ENCODE measurements at places on chromosomes 7 and 10. TPM values are rescaled to one million over a fixed set of nuclear protein-coding genes. Genes with fewer than 3 reads are reported as not detected.

GRCh38 chr10:13922586-13922985, 335.8 kb downstream of the PRPF18 start:
- H3K27me3 ChIP-seq = no peaks in the 10 kb centered on the region
- no peak overlapping the region for H3K27ac ChIP-seq
- no peak for DNase-seq
- peaks cover 7% of the 10 kb centered on the region for H3K4me1 ChIP-seq
- no peaks in the 10 kb centered on the region for H3K36me3 ChIP-seq

KNDC1 gene
- 1.8 TPM for total RNA-seq

MYL10 gene
- not detected for total RNA-seq

- peaks cover 9% of the 10 kb centered on the region for H3K4me1 ChIP-seq
- no peaks in the 10 kb centered on the region for H3K27me3 ChIP-seq
- peak overlapping the region; percentile 10 for H3K27ac ChIP-seq
- H3K4me3 ChIP-seq = peak overlapping the region; percentile 95
These were observed 588 bp downstream of the GET4 start for GRCh38 chr7:876972-877311.

DNA sequence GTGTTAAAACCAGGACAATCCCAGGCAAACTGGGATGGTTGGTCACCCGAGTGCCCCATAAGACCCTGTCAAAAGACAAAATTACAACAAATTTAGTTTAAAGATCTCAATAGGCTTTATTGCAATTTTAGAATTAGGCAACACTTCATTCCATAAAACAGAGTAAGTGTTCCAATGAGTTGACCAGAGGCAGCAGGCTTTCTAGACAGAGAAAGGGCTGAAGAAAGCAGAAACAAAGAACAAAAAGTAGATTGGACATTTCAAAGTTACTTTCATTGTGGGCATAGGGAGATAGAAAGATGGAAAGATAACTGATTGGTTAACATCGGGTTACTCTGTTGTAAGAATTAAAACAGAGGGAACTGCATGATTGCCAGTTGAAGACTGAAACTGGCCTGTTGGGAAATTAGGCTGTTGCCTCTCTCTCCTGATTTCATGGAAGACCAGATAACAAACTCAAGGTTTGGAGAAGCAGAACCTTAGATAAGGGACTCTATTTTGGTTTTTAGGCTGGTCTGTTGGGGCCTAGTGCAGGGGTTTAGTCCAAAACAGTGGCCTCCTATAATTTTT, 36.3 kb downstream of the ENTPD1 start:
- no peaks in the 10 kb centered on the region for H3K27me3 ChIP-seq
- no peak overlapping the region for H3K4me3 ChIP-seq
- H3K36me3 ChIP-seq = no peaks in the 10 kb centered on the region
- H3K4me1 ChIP-seq = peaks cover 10% of the 10 kb centered on the region
- no peak for DNase-seq

PAX4 gene
- not detected for total RNA-seq

- H3K36me3 ChIP-seq = no peaks in the 10 kb centered on the region
- H3K4me3 ChIP-seq = no peak overlapping the region
- H3K4me1 ChIP-seq = peaks cover 10% of the 10 kb centered on the region
- no peaks in the 10 kb centered on the region for H3K27me3 ChIP-seq
- no peak overlapping the region for H3K27ac ChIP-seq
- no peak for DNase-seq
These were observed 5.8 kb downstream of the MTPN start for GRCh38 chr7:135971366-135971725.

MACC1 gene
- 7.2 TPM for total RNA-seq

GRCh38 chr7:98137826-98138151, 31.1 kb downstream of the LMTK2 start:
- no peaks in the 10 kb centered on the region for H3K27me3 ChIP-seq
- H3K36me3 ChIP-seq = no peaks in the 10 kb centered on the region
- H3K4me1 ChIP-seq = peaks cover 7% of the 10 kb centered on the region
- no peak for DNase-seq
- H3K27ac ChIP-seq = no peak overlapping the region

DNA sequence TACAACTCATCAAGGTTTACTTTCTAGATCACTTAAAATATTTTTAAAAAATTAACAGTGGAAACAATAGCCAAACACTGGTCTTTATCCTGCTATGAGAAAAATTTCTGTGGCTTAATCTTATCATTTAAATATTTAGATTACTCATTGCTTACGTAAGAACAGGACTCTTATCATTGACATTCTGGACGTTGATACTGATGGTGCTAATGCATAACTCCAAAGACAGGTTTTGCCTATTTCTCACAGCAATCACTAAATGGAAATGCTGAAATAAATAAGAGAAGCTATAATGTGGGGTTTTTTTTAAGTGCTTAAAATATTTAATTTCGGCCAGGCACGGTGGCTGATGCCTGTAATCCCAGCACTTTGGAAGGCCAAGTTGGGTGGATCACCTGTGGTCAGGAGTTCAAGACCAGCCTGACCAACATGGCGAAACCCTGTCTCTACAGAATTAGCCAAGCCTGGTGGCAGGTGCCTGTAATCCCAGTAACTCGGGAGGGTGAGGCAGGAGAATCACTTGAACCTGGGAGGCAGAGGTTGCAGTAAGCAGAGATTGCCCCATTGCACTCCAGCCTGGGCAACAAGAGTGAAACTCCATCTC, 195.0 kb downstream of the HGF start:
- no peak overlapping the region for H3K27ac ChIP-seq
- H3K27me3 ChIP-seq = no peaks in the 10 kb centered on the region
- no peak for DNase-seq
- no peaks in the 10 kb centered on the region for H3K4me1 ChIP-seq
- H3K4me3 ChIP-seq = no peak overlapping the region

DNA sequence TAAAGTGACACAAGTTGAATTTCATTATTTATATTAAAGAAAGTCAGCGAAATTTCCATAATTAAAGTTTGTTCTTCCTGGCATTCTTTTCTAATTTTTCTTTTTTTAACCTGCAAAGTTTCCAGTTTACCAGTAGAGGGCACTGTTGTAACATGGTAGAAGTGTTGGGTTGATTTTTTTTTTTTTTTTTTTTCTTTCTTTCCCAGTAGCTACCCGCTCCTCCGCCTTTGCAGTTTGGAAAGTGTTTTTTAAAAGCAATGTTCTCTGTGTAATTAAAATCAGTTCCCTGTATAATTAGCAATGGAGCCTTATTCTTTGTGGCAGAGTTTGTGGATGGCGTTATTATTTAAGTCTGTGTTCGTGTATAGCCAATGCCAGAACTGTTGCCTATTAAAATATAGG, 53.7 kb downstream of the TAF3 start:
- no peaks in the 10 kb centered on the region for H3K27me3 ChIP-seq
- H3K36me3 ChIP-seq = no peaks in the 10 kb centered on the region
- peak; percentile 51 for DNase-seq
- peaks cover 4% of the 10 kb centered on the region for H3K4me1 ChIP-seq
- H3K4me3 ChIP-seq = no peak overlapping the region

OR2A42 gene
- 0.15 TPM for total RNA-seq

DNA sequence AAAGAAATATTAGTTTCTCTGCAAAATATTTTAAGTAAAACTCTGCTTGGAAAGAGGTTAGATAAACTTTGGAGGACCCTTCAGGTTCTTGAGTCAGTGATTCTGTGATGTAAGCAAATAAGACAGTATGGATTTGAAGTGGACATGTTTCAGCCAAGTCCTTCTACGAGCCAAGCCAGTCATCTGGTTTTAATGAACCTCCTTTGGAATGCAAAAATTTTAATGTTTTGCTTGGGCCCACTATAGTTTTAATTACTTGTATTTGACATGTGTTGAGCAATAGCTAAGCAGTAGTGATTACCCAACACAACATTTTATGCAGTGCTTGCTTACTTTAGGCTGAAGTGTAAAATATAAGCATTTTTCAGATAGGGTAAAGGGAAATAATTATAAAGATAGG, 296.3 kb upstream of the SEMA3D start:
- H3K4me3 ChIP-seq = no peak overlapping the region
- DNase-seq = no peak
- no peaks in the 10 kb centered on the region for H3K27me3 ChIP-seq

DNA sequence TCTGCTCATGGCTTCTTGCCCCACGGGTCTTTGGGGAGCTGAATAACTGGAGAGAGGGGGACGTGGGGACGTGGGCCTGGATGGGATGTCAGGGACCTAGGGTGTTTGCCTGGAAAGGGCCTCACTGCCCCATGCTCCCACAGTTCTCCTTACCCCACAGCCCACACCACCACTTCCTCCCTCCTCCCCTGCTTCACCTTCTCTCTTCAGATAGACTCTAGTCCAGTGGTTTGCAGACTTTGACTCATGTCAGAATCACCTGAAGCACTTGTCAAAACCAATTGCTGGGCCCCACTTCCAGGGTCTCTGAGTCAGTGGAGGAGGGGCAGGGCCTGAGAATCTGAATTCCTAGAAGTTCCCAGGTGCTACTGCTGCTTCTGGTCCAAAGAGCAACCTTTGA, 327.4 kb downstream of the RPS24 start:
- H3K27ac ChIP-seq = no peak overlapping the region
- no peaks in the 10 kb centered on the region for H3K27me3 ChIP-seq
- H3K4me1 ChIP-seq = peaks cover 59% of the 10 kb centered on the region
- no peak for DNase-seq
- H3K4me3 ChIP-seq = no peak overlapping the region
- H3K36me3 ChIP-seq = no peaks in the 10 kb centered on the region

- H3K36me3 ChIP-seq = no peaks in the 10 kb centered on the region
- DNase-seq = no peak
- peaks cover 7% of the 10 kb centered on the region for H3K4me1 ChIP-seq
- no peak overlapping the region for H3K27ac ChIP-seq
These were observed 24.4 kb upstream of the PPIF start for GRCh38 chr10:79322616-79323543.

DNA sequence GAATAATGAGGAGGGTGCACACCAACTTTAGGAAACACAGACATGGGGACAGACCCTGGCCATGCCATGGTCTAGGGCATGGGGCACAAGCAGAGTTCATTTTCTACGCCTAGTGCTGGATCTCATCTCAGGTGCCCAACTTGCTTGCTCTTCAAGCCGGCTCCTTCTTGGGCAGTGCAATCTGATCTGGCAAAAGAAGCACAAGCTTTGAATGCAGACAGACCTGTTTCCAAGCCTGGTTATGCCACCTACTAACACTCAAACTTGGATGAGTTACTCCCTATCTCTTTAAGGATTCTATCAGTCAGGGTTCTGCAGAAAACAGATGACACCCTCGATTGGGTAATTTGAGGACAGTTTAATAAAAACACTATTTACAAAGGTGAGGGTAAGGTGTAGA, 34.9 kb upstream of the WAPL start:
- H3K27ac ChIP-seq = no peak overlapping the region
- no peak overlapping the region for H3K4me3 ChIP-seq
- no peaks in the 10 kb centered on the region for H3K27me3 ChIP-seq
- DNase-seq = no peak

DNA sequence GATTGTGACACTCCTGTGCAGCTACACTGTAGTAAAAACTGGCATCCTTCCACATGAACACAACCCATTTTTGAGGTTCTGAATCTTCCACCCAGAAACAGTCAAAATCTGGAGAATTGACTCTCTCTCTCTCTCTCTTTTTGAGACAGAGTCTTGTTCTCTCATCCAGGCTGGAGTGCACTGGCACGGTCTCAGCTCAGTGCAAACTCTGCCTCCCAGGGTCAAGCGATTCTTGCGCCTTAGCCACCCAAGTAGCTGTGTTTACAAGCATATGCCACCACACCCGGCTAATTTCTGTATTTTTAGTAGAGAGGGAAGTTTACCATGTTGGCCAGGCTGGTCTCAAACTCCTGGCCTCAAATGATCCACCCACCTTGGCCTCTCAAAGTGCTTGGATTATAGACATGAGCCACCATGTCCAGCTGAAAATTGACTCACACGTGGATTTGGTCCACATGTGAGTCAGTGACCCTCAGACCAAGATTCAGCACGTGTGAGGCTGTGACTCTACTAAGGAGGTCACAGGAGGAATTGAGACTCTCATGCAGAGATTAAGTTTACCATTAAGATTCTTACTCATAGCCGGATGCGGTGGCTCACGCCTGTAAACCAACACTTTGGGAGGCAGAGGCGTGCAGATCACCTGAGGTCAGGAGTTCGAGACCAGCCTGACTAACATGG, 12.1 kb upstream of the ZNF107 start:
- H3K4me1 ChIP-seq = no peaks in the 10 kb centered on the region
- H3K27me3 ChIP-seq = no peaks in the 10 kb centered on the region
- no peak for DNase-seq
- H3K27ac ChIP-seq = no peak overlapping the region

C7orf57 gene
- not detected for total RNA-seq

KIF11 gene
- 128 TPM for total RNA-seq

PNLIP gene
- not detected for total RNA-seq

ENTPD1 gene
- total RNA-seq = 0.46 TPM

IQCE gene
- 10.1 TPM for total RNA-seq

HABP2 gene
- total RNA-seq = not detected

CPXM2 gene
- not detected for total RNA-seq

GRM3 gene
- 13.6 TPM for total RNA-seq

DNA sequence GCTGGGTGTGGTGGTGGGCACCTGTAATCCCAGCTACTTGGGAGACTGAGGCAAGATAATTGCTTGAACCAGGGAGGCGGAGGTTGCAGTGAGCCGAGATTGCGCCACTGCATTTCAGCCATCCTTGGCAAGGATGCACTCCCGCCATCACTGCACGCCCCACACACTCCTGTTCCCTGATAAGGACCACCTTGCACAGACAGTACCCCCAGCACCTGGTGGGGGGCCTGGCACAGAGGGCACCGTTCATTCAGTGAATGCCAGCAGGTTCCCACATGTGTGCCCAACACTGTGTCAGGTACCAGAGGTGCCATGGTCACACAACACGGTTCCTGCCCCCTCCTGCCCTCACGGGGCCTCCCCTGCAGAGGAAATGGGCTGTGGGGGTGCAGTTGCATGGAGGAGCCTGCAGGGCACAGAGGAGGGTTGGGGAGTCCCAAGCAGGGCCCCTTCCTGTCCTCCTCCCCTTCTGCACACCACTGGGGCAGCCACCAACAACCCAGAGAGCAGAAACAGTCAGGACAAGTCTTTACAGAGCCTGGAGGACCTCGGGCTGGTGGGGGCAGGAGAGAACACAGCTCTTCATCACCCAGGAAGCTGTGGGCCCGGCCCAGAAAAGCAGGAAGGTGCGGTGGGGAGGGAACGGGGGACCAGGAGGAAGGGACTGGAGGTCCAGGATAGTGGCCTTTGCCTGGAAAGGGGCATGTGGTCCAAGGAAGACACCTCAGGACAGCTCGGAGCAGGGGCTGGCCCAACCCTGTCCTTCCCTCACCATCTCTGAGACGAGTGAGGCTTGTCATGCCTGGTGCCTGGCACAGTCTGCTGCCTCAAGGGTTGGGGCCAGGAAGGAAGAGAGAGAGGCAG, 7.1 kb downstream of the CRYGN start:
- peaks cover 24% of the 10 kb centered on the region for H3K4me1 ChIP-seq
- no peak overlapping the region for H3K27ac ChIP-seq
- no peaks in the 10 kb centered on the region for H3K36me3 ChIP-seq
- no peaks in the 10 kb centered on the region for H3K27me3 ChIP-seq
- H3K4me3 ChIP-seq = no peak overlapping the region

All from neural progenitor cell (in vitro differentiated cells).